ENCODE measurements at places on chromosomes 12 and 14. TPM values are rescaled to one million over a fixed set of nuclear protein-coding genes. Genes with fewer than 3 reads are reported as not detected.
A peak's percentile ranks its signal among the peaks of the same experiment; 100 is the strongest.

DNA sequence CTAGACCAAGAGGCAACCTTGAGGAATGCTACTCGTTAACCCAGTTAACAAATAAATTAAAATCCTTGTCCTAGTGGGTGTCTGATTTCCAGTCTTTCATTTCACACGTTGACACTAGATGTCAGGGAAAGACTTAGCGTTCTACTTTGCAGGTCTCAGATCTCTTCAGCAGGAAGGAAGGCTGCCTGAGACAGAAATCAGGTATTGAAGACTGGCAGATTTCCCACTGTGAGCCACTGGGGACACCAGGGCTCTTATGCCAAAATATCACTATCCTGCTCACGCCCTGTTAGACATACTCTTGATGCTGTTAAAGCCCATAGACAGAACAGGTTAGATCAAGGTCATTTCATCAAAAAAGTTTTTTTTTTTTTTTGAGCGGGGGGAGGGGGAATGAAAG, 33.0 kb downstream of the EMP1 start:
- H3K27me3 ChIP-seq: no peaks in the 10 kb centered on the region
- H3K4me3 ChIP-seq: no peak overlapping the region
- no peaks in the 10 kb centered on the region for H3K36me3 ChIP-seq
- DNase-seq: no peak
- H3K4me1 ChIP-seq: no peaks in the 10 kb centered on the region

DNA sequence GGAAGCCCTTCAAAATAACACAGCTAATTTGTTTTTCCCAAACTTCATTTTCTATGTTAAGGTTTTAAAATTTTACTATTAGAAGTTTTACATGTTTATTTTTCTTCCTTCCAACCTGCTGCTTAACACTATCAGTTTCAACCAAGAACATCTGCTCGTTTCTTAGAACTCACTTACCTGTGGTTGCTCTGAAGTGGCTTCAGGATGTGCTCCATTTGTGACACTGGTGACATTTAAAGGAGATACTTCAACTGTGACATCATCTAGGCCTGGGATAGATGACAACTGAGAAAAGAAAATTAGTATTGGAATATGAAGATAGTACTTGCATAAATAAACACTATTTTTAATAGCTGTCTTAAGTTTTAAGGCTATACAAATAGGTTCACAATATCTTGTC, 17.9 kb downstream of the WASHC3 start:
- no peaks in the 10 kb centered on the region for H3K4me1 ChIP-seq
- peaks cover 36% of the 10 kb centered on the region for H3K36me3 ChIP-seq
- H3K27me3 ChIP-seq: no peaks in the 10 kb centered on the region
- no peak for DNase-seq
- no peak overlapping the region for H3K27ac ChIP-seq

DNA sequence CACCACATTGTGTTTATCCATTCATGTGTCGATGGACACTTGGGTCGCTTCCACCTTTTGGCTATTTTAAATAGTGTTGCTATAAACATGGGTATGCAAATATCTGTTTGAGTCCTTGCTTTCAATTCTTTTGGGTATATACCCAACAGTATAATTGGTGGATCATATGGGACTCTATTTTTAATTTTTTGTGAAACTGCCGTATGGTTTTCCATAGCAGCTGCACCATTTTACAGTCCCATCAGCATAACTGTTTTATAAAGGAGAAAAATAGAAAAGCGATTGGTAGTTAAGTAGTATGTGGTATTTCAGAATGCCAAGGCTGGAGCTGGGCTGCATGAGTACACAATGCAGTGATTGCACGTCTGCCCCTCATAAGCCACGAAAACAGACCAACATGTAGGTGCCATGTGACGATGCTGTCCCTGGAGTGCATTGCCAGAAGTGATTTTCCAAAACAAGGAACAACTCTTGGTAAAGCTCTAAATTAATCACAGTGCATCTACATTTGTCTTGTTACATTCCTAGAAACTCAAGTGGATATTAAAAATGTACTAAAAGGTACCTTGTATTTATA, 83.5 kb downstream of the C12orf75 start:
- no peak for DNase-seq
- H3K27ac ChIP-seq: no peak overlapping the region
- no peak overlapping the region for H3K4me3 ChIP-seq
- H3K36me3 ChIP-seq: no peaks in the 10 kb centered on the region

DNA sequence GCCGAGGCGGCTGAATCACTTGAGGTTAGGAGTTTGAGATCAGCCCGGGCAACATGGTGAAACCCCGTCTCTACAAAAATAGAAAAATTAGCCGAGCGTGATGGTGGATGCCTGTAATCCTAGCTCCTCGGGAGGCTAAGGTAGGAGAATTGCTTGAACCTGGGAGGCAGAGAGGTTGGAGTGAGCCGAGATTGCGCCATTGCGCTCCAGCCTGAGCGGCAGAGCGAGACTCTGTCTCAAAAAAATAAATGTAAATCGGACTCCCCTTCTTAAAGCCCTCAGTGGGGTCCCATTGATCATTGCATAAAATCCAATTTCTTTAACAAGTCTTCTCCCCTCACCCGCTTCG, 908 bp downstream of the TDP1 start:
- H3K27ac ChIP-seq: peak overlapping the region; percentile 93
- H3K4me1 ChIP-seq: no peaks in the 10 kb centered on the region
- H3K4me3 ChIP-seq: peak overlapping the region; percentile 81
- no peaks in the 10 kb centered on the region for H3K27me3 ChIP-seq

DNA sequence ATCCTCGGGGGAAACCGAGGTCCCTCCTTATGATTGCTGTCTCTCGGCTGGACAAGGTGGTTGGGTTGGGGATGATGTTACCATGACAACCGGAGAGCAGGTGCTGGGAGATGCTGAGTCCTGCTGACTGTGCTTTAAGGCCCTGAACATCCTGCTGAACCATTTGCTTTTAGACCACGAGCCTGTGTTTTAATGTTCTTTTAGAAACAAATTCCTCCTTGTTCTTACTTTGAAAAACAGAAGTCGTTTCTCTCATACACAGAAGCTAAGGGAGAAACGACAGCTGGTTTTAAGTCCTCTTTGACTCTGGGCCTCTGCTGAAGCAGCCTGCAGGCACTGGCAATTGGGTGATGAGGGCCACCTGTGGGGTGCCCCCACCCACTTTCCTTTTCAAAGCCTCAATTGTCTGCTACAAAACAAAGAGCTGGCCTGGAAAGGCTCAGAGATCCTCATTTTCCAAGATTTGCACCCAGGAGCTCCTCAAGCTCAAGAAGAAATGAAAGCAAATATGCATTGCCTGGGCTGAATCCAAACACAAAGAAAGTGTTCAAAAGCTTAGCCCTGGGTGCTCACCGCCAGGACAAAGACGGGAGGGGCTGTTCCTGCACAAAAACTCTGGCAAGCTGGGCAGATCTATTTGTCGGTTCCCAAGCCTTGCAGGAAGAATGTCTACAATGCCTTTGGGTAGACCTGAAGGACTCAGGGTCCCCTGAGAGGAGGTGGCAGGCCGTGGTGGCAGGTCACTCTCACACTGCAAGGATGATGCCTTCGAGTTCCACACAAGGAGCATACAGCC, 90.0 kb upstream of the CLMN start:
- no peaks in the 10 kb centered on the region for H3K27me3 ChIP-seq
- no peak for DNase-seq
- H3K4me3 ChIP-seq: no peak overlapping the region
- H3K4me1 ChIP-seq: no peaks in the 10 kb centered on the region
- H3K36me3 ChIP-seq: no peaks in the 10 kb centered on the region

GRCh38 chr12:94151582-94151981, 3.2 kb downstream of the PLXNC1 start:
- no peak overlapping the region for H3K27ac ChIP-seq
- peaks cover 30% of the 10 kb centered on the region for H3K4me1 ChIP-seq
- H3K36me3 ChIP-seq: no peaks in the 10 kb centered on the region
- no peak overlapping the region for H3K4me3 ChIP-seq
- no peak for DNase-seq
- H3K27me3 ChIP-seq: no peaks in the 10 kb centered on the region

DNA sequence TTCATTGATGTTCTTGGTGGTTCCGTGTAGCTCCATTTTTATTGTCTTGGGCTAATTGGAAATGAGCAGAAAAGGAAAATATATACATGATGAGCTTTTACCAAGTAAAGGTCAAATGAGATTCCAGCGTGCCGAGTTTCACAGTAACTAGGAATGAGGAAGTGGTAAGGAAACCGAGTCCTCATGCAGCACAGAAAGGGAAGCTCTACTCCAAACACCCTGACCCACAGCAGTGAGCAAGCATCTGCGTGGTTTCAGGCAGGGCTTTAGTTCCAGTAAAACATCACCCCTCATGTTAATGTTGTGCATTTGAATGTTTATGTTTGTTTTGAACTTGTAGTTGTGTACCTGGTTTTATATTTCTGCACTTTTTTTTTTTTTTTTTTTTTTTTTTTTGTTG, 208.0 kb downstream of the SLC41A2 start:
- no peaks in the 10 kb centered on the region for H3K36me3 ChIP-seq
- H3K4me3 ChIP-seq: no peak overlapping the region
- H3K27ac ChIP-seq: peak overlapping the region; percentile 35

DNA sequence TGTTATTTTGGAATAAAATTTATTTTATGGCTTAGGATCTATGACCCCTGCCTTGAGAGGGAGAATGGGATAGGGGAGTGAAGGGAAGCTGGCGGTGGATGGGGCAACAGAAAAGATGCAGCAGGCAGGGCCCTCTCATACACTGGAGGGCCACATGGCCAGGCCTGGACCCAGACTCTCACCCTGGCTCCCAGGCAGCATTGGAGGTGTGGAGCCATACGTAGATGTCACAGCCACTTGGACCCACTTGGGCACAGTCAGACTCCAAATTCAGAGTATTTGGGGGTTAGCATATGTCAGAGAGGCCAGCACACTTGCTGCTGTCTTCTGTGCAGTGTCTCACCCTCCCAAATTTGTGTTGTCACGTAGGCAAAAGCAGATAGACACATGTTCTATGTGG, 6.5 kb downstream of the NAB2 start:
- no peak overlapping the region for H3K27ac ChIP-seq
- DNase-seq: no peak

- no peaks in the 10 kb centered on the region for H3K36me3 ChIP-seq
- H3K4me1 ChIP-seq: peaks cover 53% of the 10 kb centered on the region
- H3K27me3 ChIP-seq: no peaks in the 10 kb centered on the region
- H3K4me3 ChIP-seq: no peak overlapping the region
- H3K27ac ChIP-seq: no peak overlapping the region
These were observed 11.3 kb downstream of the SAV1 start for GRCh38 chr14:50656776-50657175.

The FAM181A gene
- total RNA-seq: not detected

The CCDC38 gene
- total RNA-seq: not detected

The ATP5MC2 gene
- total RNA-seq: 481 TPM

The DIO3 gene
- total RNA-seq: 0.55 TPM

The B4GALNT3 gene
- 29.0 TPM for total RNA-seq

The PFKM gene
- 193 TPM for total RNA-seq

The B4GALNT1 gene
- total RNA-seq: 4.4 TPM

The SYCP3 gene
- total RNA-seq: not detected
